ENCODE measurements at places on chromosomes 11 and 22.

DNA sequence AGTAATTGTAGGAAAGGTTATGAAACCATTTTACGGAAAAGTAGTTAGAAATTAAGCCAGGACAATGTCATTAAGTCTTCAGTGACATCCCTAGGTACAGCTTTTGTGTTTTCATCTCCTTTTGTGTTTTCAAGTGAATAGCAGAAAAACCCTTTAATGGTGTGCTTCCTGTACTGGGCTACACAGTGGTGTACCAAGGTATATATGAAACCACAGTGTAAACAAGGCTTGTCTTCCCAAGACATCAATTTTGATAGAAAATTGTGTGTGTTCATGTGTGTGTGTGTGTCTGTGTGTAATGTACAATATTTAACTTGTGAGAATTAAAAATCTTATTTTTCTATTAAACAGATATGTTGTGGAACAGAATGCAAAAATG is 8.9 kb downstream of the MRPL17 start:
- DNase-seq, result no peak

DNA sequence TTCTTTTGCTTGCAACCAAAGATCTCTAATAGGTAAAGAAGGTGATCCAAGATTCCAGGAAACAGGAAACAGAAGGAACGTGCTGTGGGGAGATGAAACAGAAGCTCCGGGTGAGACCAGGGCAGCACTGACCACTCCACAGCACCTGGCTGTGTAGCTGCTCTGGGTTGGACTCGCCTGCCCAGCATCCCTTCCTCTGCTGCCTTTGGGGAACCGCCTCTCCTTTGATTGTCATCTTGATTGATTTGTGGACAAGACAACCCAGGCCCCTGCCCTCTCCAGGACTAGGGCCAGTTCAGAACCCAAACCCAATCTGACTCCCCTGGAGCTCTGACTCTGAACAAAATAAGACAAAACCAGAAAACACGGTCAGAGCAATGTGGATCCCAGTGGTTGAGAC is 14.7 kb upstream of the APOBEC3A start:
- no peak for DNase-seq

DNA sequence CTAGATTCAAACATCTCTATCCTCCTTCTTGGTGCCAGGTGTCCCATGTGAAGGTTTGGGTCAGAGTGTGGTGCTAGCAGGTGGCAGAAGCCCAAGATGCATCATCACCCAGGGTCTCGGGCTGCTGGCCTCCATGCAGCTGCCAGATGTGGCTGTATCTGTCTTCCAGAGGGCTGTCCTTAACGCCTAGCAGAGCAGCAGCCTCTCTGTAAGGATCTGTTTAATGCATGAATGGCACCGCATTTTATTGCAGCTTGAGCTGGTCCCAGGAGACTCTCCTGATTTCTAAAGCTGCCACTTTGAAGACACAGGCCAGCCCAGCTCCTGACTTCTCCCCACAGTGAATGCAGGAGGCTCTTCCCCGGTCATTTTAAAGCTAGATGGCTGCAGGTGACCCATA is 26.3 kb downstream of the SLC1A2 start:
- DNase-seq, result no peak

GRCh38 chr11:2885017-2885677 is 428 bp downstream of the CDKN1C start:
- no peak for DNase-seq

DNA sequence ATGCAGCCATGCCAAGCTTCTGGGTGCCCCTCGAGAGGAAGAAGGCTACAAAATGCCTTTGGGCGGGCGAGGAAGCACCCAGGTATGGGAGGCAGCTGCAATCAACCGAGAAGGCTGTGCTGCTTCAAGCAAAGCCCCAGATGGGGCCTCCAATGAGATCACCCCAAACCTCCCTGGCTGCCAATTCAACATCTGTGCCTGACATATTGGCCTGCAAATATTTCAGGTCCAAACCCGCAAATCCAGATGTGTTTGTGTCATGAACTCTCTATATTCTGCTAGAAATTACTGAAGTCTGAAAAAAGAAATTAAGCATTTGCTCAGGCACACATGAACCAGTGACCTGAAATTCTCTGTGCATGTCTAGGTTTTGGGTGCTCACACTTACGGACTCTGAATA is 78.8 kb upstream of the RCN1 start:
- DNase-seq, result no peak

GRCh38 chr22:32018056-32018455 is 25.0 kb upstream of the SLC5A1 start:
- no peak for DNase-seq

DNA sequence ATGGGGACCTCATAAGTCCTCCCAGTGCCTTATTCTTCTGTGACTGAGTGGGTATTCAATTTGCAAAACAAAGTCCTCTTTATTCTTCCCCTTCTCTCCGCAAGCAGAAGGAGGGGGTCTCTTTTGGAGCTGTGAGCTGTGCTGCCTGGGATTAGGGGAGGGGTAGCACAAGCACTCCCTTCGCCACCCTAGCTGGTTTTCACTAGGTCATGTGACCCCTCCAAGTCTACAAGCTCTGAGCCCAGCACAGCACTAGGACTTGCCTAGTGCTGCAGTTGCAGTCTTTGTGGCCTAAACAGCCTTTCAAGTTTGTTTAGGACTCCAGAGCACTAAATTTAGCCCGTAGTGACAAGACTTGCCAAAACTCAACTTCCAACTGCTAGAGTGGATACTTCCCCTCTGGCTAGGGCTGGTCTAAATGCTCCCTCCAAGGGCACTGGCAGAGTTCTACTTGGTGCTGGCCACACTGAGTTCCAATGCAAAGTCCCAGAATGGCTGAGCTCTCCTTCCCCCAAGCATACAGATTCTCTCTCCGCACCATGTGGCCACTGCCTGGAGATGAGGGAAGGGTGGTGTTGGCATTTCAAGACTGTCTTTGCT is 25.4 kb downstream of the TAF1D start:
- DNase-seq, result no peak

- no peak for DNase-seq
Observed at GRCh38 chr11:118635237-118635591, 27.8 kb downstream of the PHLDB1 start.

DNA sequence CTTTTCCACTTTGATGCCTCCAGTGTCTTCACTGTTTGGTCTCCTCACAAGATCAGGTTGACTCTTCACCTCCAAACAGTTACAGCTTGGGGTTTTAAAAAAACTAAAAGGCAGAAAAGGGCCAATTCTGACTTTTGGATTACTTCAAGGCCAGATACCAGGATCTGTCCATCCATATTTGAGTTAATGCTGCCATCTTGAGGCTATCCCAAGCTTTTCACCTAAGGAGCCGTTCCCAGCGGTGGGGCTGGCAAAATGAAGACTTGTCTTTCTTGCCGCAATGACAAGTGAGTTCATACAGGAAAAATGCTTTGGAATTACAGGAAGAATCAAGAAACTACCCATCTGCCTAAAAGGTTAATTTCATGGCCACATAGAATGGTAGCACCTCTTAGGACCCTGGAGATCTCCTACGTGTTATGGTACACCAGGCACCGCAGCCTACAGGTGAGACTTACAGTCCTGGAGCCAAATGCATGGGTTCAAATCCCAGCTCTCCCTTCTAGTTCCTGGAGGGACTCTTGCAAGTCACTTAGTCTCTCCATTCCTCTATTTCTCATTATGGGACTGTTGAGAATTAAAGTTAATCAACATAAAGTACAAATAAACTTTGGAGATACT is 6.0 kb upstream of the OR5B21 start:
- DNase-seq, result no peak

GRCh38 chr22:25940479-25940878 is 198.5 kb downstream of the MYO18B start:
- DNase-seq, result no peak

DNA sequence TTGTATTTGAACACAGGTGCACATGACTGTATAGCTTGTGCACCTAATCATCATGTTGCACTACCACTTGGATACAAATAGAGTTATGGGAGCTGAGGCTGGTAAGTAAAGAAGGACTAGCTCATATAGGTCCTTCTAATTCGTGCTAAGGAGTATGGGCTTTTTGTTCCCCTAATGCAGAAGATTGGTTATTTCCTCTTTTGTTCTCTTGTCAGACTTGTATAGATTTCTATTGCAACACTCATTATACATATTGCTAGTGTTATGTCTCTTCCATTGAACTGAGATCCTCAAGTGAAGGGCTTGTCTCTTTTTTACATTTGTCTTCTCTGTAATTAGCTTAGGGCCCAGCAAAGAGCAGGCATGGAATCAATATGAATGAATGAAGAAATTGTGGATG is 54.1 kb upstream of the ARHGAP20 start:
- DNase-seq, result no peak

GRCh38 chr11:134015556-134015955 is 53.3 kb upstream of the JAM3 start:
- DNase-seq, result no peak

GRCh38 chr11:17508306-17508705 is 31.7 kb upstream of the ABCC8 start:
- DNase-seq, result no peak

DNA sequence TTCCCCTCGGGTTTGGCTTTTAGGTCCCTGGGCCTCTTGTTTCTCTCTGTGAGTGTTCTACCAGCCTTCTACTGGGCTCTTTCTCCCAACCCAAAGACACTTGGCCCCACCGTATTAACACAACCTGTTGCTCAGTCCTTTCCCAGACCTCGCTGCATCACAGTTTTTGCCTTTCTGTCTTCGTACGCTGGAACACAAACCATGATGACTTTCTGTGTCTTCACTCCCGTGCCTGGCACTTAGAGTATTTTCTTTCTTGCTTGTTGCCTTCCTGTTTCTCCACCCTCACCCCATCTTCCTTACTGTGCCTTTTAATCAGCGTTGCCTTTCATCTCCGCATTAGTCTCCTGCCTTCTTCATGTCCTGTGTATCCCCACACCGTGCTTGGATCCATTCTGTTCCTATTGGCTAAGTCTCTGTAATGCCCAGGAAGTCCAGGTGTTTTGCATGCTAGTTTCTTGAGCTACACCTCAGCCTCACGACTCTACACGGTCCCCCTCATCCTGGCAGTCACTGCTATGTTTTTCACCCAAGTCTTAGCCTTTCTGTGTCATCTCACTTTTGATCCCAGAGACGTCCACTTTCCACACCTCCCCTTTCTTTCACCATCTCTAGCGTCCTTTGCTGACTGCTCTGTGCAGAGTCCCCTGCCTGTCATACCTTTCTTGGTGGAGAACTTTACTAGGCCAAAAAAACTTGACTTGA is 1.6 kb downstream of the MARK2 start:
- no peak for DNase-seq

DNA sequence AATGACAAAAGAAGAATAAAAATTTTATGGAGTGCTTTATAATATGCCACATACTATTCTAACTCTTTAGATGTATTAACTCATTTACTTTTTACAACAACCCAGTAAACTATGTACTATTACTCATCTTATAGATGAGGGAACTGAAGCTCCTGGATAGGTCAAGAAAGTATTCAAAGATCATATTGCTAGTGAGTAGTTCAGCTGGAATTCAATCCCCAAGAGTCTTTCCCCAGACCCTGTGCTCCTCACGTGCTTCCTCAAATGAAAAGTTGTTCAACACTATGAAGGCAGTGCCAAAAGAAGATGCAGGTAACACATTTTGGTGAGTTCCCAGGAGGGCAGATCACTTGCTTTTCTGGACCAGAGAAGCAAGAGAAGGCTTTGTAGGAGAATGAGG is 46.8 kb downstream of the BTG4 start:
- no peak for DNase-seq

GRCh38 chr22:19223110-19223509 is 44.6 kb upstream of the SLC25A1 start:
- DNase-seq, result no peak

DNA sequence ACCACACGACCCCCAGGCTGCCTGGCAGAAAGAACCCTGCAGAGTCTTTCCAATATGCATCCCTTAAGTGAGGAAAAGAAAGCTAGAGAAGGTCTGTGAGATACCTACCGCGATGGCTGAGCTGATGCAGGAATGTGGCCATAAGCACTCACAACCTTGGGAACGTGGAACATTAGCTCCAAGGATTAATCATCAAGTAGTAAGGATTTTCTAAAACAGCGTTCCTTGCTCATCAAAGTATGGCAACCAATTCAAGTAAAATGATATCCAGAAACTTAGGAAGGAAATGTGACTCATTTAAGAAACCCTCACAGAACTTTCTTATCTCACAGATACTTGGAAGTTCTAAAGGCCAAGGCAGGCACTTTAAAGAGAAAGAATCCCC is 12.8 kb downstream of the PACSIN2 start:
- no peak for DNase-seq

DNA sequence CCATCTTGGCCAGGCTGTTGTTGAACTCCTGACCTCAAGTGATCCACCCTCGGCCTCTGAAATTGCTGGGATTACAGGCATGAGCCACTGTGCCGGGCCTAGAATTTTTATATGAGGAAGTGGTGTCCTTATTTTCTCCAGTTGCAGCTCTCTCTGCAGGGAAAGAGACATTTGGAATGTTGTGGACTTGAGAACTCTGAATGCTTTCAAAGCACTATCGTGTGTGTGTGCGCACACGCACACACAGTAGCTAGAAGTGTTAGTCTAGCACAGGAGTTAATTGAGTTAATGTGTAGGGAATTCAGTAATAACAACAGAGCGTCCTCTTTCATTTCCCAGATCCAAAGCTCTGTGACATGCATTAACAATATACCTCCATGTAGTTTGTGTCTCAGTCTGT is 164.0 kb upstream of the RASSF10 start:
- no peak for DNase-seq

GRCh38 chr11:84780689-84781293 is 846.4 kb downstream of the DLG2 start:
- no peak for DNase-seq

- DNase-seq, result no peak
Observed at GRCh38 chr22:26417406-26417805, 11.7 kb upstream of the ASPHD2 start.

DNA sequence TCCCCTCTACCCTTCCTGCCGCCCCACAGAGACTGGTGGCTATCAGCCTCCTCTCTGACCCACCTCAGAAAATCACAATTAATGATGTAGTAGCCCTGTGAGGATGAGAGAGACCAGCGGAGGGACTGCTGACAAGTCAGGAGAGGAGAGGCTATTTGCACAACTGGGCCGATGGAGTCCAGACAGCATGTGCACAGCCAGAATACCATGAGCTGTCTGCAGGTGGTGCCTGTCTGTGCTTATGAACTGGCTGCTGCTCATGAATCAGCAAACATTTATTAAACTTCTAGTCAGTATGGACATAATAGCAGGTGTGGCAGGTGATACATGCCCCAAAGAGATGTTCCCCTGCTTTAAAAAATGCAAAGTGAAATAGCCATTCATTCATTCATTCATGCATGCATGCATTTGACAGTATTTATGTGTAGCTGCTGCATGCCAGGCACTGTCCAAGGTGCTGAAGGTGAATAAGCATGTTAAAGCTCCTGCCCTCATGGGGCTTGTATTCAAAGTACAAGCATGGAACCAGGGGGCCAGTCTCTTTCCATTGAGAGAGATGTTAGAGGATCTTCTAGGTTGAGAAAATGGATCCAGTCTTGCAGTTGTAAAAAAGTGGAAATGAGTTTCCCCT is 141.3 kb downstream of the GRIK4 start:
- no peak for DNase-seq

- no peak for DNase-seq
Observed at GRCh38 chr11:116651737-116652237, 121.0 kb downstream of the BUD13 start.
